ENCODE measurements at places on chromosomes 6 and 20.

DNA sequence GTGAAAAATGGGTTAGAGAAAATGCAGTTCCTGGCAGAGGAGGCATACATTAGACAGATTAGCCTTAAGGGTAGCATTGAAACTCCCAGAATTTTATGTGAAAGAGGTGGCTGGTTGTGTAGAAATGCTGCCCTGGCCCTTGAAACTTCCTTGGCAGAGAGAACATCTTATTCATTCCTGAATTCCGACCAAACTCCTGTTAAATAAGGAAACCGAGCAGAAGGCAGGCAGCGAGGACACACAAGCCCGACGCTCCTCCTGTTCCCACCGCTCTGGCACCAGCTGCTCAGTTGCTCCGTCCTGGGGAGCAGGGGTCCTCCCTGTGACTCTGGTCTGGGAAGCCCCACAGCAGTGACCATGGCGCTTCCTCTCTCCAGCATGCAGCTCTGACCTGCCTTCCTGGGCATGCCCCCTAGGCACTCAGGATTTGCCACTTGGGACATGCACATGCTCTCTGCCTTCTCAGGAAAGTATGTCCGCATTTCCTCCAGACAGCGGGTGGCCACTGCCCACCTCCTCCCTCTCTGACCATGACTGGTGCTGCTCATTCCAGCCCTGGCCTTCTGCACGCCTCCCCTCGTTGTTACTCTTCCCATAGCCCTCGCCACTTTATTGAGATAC is 35.2 kb upstream of the CLDN20 start:
- DNase-seq = no peak

- no peak for DNase-seq
Observed at GRCh38 chr20:50378170-50379000, 131.8 kb upstream of the PTPN1 start.

- no peak for DNase-seq
Observed at GRCh38 chr6:38020593-38020992, 201.1 kb downstream of the ZFAND3 start.

- no peak for DNase-seq
Observed at GRCh38 chr6:103011605-103012004, 1618.1 kb downstream of the GRIK2 start.

- no peak for DNase-seq
Observed at GRCh38 chr20:16263582-16263981, 309.7 kb downstream of the KIF16B start.

- DNase-seq = no peak
Observed at GRCh38 chr6:2986722-2987221, 12.9 kb upstream of the NQO2 start.

DNA sequence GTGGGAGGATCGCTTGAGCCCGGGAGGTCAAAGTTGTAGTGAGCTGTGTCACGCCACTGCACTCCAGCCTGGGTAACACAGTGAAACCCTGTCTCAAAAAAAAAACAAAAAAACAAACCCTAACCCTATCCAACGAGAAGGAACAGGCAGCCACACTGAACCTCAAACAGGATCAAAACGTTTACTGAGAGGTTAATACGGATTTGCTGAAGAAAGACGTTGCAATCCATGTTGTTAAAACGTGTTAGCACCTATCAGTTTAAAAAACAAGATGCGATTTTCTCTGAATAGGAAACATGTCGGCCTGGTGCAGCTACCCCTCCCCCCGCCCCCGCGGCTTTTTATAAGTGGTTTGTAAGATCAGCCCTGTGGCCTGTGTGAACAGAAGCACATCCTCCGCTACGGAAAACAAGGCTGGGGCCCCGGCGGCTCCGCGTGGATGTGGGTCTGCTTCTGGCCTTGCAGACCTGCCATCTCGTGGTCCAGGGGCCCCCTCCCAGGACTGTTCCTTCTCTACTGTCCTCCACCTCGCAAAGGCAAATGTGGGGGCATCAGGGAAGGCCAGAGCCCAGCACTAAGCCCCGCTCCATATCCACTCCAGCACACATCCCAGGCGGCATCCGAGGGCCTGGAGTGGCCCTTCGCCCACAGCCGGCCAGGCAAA is 11.4 kb downstream of the SLC2A4RG start:
- DNase-seq = no peak

- no peak for DNase-seq
Observed at GRCh38 chr6:143884216-143884900, 20.1 kb downstream of the ZC2HC1B start.
